Cortex of kidney (tissue), 1 donor: ENCODE measurements at places on chromosomes 11 and 22.

DNA sequence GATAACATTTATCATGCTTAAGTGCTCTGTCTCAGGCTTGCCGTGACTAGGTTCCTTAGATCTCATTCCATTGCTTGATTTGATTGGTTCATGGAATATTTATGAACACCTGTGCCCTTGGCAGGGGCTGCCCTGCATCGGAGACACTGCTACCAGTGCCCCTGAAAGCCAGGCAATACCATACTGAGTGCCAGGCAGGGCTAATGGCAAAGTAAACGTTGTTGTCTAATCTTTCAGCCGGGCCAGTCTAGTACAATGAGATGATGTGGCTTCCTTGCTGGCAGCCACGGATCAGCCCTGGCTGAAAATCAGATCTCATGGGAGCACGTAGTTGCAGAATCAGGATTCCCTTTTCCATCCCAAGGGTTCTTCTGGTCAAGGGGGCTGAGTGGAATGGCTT lies 5.0 kb upstream of the PGA3 start:
- DNase-seq = no peak

DNA sequence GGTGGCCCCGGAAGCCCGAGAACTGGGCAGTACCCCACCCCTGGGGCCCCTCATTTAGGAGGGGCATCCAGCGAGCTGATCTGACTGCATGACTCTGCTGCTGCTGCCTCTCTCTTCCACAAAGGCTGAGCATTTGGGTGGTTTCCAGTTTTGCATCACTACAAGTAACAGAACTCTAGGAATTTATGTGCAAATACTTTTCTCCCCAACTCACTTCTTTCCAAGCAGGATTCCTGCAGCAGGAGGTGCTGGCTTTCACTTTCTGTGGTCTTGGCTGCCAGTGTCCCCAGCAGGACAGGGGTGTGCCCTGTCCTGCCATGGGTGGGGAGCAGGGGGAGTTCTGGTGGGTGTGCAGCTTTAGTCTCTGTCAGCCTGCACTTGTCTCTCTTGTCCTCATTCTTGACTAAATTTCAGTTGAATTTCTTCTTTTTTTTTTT lies 21.2 kb downstream of the UPB1 start:
- no peak for DNase-seq

DNA sequence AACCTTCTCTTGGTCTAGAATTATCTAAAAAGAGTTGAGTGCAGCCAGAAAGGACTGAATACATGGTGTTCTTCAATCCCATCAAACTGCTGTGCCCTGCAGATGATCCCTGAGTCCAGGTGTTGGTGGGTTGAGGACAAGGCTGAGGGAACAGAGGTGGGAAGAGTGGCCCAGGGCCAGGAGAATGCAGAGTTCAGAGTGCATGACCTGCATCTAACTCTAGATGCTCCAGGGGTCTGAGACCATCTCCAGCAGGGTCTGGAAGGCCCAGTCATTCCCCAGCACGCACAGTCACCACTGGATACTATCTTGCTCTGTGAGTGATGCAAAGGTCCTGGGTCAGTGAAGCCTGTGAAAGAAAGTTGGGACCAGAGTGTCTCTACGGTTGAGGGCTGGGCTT lies 2.1 kb upstream of the VPREB1 start:
- DNase-seq = no peak

DNA sequence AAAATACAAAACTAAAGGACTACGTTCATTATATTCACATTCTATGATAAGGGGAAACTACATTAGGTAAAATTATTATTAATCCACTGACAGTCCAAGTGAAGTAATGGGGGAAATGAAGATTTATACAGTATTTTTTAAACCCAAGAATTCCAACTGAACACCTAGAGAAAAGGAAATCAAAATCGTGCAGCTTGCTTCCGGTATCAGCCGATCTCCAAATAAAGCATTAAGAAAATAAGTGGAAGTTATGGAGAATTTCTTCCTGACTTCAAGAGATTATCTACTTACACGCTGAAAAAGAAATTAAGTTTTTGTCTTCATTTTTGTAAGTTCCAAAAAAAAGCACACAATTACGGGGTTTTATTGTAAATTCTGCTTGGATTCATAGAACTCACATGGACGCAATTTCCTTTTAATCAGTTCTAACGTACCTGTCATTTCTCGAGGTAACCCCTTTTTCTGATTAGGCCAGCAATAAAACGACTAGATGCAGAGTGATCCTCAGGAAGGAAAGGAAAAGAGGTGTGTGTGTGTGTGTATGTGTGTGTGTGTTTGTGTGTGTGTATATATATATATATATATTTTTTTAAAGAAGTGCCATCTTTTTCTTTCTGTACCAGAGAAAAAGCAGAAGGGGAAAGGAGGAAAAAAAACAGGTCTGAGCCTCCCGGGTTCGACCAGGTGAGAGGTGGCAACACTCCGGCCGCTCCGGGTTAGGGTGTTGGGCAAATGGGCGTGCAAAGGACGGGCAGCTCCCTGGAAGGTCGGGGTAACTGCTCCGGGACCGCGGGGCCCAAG lies 1.1 kb downstream of the ZBTB44 start:
- DNase-seq = no peak

GRCh38 chr22:39808081-39808480 lies 85.5 kb downstream of the ENTHD1 start:
- DNase-seq = no peak

- DNase-seq = no peak
Measured at GRCh38 chr22:49934160-49934890, 15.9 kb downstream of the CRELD2 start.

- DNase-seq = no peak
Measured at GRCh38 chr11:61158691-61159381, 2.4 kb downstream of the VPS37C start.

DNA sequence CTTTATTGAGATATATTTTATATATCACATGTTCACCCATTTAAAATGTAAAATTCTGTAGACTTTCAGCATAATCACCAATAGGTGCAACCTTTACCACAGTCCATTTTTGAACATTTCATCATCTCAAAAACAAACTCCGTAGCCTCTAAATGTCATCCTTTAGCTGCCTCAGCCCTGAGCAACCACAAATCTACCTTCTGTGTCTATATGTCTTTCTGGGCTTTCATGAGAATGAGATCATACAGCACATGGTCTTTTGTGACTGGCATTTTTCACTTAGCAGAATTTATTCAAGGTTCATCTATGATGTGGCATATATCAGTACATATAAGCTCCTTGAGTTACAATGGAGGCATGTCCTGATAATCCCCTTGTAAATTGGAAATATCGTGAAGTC lies 320.5 kb downstream of the ETS1 start:
- DNase-seq = no peak

GRCh38 chr22:50171965-50172421 lies 1.5 kb downstream of the PANX2 start:
- no peak for DNase-seq

DNA sequence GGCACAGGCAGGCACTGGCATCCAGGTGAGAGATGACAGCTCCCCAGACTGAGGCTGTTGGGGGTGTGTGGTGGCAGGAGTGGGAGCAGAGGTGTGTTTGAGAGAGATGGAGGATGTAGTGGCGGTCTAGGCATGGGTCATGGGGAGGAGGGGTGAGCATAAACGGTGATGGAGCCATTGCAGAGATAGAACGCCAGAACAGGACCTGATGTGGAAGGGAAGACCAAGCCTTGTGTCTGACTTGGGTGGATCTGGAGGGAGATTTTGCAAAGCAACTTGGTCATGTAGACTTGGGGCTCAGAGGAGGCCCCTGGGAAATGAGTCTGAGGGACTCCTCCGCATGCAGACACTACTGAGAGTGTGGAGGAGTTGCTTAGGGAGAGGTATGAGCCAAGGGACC lies 50.0 kb upstream of the CLDN5 start:
- DNase-seq = no peak

GRCh38 chr11:40732132-40732531 lies 727.3 kb downstream of the LRRC4C start:
- DNase-seq = no peak

- no peak for DNase-seq
Measured at GRCh38 chr11:46896719-46897406, 21.5 kb downstream of the LRP4 start.

GRCh38 chr11:61545341-61545740 lies 35.5 kb downstream of the SYT7 start:
- no peak for DNase-seq

GRCh38 chr11:19429108-19429760 lies 188.5 kb upstream of the E2F8 start:
- no peak for DNase-seq

- no peak for DNase-seq
Measured at GRCh38 chr22:50189849-50190181, 4.1 kb downstream of the TRABD start.

- no peak for DNase-seq
Measured at GRCh38 chr11:29280452-29280851, 736.4 kb downstream of the KCNA4 start.

- no peak for DNase-seq
Measured at GRCh38 chr22:36536717-36537116, 7.8 kb upstream of the EIF3D start.

GRCh38 chr22:29689880-29690213 lies 30.0 kb upstream of the CABP7 start:
- DNase-seq = no peak

DNA sequence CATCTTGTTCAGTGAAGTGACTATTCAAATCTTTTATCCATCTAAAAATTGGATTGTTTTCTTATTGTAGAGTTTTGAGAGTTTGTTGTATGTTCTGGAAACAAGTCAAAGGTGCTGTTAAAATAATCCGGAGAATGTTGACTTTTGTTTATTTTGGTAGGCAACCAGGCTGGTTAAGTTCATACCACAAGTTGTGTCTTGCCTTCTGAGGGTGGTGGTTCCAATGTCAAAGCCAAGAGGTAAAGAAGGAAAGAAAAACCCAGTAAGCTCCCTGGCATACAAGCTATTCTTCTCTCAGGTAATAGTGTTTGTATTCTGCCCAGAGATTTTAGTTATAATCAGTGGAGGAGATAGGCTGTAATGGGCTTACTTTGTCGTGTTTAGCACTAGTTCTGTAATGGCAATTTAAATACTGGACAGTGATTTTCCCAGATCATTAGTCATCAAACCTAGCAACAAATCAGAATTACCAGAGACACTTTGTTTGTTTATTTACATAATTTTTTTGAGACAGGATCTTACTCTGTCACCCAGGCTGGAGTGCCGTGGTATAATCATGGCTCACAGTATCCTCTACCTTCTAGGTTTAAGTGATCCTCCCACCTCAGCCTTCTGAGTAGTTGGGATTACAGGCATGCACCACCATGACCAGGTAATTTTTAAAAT lies 15.1 kb upstream of the CSRP3 start:
- no peak for DNase-seq

DNA sequence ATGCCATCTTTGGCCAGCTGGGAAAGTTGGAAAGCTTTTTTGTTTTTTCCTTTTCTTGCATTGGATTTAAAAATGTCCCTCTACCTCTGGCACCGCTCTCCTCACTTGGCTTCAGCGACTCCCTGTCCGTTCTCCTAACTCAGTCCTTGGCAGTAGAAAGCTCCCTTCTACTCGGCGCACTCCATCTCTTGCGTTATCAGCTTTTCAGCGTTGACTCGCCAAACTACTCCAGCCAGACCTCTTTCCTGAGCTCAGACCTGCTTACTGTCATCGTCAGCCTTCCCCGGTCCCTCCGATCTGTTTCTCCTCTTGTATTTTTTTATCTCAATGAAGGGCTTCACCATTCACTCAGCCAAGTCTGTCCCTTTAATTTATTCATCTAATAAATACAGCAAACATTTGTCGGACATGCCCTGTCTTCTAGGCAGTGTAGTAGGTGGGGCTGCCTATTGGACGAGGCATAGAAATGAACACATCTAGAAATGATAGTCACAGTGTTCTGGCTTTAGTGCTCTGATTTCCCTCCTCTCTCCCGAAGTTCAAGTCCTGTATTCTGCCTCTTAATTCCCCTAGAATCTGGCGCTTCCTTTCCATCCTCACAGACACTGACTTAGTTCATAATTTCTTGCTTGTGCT lies 839 bp downstream of the CEP164 start:
- DNase-seq = no peak

DNA sequence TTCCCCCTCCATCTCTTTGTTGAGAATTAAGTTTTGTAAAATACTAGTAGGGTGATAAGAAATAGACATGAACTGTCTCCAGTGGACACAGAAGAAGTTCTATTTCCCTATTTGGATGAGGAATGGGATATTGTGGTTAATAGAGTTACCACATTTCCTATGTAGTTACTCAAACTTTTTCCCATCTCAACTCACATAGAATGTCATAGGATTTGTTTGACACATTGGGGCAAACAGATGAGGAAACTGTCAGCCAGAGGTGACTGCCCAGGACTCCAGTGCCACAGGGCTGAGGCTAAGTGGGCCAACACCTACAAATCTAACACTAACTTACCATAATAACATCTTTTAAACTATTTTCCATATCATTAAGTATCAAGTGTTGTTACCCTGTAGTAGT lies 58.3 kb downstream of the CCDC83 start:
- no peak for DNase-seq

- no peak for DNase-seq
Measured at GRCh38 chr11:36349351-36350136, 53.5 kb downstream of the PRR5L start.

DNA sequence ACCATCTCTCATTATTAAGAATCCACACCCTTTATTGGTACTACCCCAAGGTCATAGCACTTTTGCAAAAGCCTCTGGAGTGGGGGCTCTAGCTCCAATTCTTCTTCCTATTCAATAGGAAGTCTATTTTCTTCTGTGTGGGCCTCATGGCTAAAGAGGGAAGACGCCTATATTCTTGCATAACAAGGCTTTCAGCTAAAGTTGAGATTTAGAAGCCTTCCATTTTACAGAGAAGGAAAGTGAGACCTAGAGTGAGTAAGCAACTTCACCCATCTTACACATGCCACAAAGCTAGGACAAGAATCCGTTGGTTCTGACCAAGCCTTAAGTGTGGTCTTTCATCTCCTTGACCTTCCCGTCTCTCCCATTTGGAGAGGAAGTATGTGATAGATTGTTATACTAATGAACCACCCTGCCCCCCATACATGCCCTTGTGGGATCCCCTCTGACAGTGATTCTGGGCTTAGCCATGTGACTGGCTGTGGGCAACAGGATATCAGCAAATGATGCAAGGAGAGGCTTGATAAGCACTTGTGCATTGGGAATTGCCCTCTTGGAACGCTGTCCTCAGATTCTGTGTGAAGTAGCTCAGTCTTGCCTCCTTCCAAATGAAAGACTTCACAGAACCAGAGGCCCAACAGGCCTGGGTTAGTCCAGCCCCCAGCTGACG lies 12.3 kb downstream of the BACE1 start:
- no peak for DNase-seq

DNA sequence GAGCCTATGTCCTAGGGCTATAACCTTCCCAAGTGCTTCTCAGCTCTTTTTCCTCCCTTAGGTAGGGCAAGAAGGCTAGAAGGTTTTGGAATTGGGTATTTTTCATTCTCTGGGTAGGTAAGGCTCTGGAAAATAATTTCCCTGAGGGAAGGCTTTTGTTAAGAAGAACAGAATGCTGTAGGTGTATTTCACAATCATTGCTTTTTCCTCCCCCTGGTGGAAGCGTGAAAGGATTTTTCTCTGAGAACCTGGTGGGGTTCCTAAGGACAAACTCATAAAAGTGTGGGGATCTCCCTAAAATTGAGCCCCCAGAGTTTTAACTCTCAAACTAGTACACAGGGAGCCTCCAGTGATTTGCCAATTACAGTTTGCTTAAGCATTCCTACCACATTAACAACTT lies 41.1 kb upstream of the NARS2 start:
- no peak for DNase-seq
